ENCODE measurements at places on chromosomes 6 and 20.

DNA sequence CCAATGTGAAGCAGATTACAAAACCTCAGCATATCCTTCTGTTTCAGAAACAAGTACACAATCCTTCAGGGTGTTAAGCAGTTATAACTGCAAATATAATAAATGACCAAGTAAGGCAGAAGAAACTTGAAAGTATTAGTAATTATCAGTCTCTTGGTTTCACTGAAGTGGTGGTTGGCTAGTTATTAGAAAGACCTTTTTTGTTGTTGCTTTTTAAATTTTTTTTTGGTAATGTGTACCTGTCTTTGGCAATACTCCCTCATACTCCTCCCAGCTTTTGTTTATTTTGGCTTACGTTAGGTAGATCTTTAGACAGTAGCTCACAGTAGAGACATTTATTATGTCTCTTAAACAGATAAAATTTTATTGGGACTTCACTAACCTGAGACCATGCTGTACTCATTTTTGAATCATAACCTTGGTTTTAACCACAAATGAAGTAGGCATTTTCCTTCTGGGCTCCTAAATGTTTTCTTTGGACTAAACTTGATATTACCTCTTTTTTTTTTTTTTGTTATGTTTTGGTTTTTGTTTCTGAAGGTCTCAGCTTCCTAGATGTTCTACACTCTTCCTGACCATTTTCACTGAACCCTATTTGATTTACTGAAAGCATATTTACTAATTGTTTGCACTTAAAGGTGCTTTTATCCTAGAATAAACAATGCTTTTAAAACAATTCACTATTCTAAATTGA is 6.4 kb downstream of the CD2AP start:
- no peak for DNase-seq

DNA sequence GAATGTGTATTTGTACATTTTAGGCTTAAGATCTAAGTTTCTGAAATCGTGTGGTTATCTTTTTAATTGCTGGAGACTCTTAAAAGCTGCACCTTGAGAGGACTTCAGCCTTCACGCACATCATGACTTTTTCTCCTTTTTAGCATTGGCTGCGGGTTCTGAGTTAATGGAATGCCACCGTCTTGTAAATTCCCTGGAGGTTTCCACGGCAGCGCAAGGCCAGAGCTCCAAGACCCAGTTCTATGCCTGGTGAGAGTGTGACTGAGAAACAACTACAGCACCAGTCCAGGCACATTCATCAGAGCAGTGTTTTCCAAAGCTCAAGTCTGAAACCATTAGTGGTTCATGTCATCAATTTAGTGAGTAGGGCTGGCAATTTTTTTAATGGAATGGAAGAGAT is 23.0 kb downstream of the PRR18 start:
- DNase-seq: no peak

GRCh38 chr20:4867051-4867450 is 134.3 kb downstream of the SLC23A2 start:
- DNase-seq: no peak

- DNase-seq: no peak
Observed at GRCh38 chr6:167090171-167090570, 32.7 kb upstream of the CCR6 start.

DNA sequence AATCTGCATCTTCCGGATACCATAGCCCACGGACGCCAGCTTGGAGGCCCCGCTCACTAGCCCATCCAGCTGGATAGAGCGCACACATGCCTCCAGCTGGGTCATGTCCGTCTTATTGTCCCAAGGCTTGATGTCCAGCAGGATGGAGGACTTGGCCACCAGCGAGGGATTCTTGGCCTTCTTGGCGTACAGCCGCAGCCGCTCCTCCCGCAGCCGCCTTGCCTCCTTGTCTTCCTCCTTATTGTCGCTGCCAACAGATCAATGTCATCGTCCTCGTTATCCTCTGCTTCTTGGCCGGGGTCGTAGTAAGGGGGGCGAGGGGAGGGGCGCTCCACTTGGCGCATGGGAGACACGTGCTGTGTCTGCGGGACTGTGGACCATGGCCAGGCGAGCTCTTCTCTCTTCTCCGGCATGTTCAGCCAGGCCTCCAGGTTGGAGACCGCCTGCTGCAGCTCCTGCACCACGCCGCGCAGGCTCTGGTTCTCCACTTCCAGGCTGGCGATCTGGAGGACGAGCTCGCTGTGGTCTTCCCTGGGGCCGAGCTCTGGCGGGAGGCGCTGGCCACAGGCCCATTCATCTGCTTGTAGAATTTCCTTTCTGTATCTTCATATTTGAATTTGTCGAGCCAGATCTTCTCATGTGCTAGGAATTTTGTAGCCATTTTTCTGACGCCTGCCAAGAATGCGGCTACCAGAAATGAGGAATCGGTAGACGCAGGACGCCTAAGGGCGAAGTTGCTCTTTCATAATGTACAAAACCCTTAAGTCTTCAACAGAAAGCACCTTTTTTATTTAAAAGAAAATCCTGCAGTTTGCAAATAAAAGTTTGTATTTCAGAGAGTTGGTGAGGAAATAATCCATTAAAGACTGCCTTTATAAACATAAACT is 60.1 kb upstream of the PTPRK start:
- no peak for DNase-seq

GRCh38 chr20:14510341-14510740 is 172.9 kb upstream of the FLRT3 start:
- no peak for DNase-seq

DNA sequence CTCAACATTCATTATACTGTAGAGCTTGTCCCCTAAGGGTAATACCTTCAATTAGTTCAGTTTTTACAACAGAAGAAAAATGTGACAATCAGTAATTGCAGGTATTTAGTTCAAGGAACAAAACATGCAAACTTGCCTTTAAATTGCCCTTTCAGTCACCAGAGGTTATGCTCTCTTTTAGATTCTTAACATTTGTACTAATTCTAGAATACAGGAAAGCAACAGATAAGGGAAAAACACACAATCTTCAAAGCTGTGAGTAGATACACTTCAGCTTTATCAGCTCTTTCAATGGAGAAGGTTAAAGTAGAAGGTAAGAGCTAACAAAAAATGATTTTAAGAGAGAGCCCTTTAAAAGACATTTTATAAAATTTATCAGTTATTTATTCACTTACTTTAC is 173.1 kb downstream of the HS3ST5 start:
- no peak for DNase-seq

- DNase-seq: no peak
Observed at GRCh38 chr20:53981752-53982437, 88.5 kb downstream of the BCAS1 start.

DNA sequence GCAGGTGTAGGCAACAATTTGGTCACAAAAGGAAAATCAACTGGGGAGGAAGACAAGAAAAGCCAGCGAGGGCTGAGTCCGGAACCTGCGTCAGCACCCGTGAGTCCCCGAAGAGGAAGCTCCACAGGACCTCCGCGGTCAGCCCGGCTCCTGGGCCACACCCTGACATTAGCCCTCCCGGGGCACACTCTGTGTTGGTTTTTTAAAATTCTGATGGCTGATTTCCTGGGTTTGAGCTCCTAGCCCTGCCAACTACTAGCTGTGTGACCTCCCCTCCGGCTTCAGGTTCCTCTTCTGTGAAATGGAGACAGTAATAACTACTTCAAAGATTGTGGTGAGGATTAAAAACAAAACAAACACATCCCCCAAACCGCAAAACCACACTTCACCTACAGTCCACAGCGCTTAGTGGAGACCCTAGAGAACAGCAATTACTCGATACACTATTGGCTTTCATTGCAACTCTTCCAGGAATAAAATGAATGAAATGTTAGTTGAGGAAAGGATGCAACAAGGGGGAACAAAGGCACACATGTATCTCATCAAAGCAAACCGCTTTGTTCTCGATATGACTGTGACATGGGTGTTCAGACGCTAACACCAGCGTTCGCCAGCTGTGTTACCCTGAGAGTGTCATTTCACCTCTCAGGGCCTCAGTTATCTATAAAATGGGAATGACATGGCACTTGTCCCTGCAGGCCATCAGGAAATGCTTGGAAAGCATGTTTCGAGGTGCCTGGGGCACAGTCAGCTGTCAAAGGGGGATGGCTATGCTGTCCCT is 985 bp downstream of the ZBP1 start:
- peak; percentile 85 for DNase-seq

DNA sequence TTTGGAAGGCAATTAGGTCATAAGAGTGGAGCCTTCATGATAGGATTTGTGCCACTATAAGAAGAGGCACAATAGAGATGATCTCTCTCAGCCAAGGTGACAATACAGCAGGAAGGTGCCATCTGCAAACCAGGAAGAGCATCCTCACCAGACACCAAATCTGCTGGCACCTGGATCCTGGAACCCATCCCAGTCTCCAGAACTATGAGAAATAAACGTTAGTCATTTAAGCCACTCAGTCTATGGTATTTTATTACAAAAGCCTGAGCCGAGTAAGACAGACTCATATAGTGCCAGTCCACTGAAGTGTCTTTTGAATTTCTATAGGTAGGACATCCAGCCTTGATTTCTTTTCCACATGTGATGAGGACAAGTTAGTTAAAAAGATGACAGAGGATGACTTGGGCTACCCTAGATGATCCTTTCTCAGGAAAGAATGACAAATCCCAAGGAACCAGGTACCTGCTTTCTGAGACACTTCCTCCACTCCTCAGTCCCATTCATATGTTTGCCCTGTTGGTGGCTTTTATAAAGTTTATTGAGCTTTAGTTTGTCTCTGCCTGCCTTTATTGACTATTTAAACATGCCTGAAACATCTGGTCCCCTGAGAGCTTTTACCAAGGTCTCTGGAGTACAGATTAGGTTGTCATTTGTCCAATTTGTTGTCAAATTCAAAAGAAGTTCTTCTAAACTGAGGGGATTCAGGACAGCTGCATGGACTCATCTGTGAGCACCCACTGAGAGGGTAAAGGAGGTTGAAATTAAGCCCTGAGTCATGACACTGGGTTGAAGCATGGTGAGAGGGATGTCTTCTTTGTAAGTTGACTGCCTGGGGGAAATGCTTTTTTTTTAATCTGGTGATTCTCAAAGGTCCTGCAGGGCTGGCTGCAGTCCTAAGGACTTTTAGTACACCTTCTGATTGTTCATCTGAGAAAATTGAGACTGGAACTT is 165.0 kb upstream of the PLCB4 start:
- DNase-seq: no peak

- peak; percentile 81 for DNase-seq
Observed at GRCh38 chr20:57397693-57398108, 6.5 kb downstream of the RBM38 start.

- no peak for DNase-seq
Observed at GRCh38 chr20:24011282-24011681, 22.7 kb upstream of the GGTLC1 start.

GRCh38 chr6:91509039-91509438 is 922.2 kb upstream of the MAP3K7 start:
- no peak for DNase-seq

DNA sequence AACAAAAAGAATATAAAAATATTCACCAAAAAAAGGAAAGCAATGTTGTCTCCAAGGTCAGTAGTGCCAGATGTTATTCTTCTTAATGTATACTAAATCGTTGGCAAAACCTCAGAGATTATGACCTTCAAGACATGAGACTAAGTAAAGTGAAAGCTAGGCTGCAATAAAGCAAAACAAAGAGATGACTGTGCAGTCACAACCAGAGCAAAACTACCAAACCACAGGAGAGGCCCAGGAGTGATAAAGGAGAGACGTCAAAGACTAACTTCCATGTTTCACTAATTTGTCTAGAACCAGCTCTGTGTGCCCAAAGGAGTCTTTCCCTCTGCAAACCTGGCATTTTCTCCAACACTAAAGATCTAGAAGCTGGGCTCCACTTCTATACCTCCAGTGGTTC is 155.9 kb upstream of the POU3F2 start:
- no peak for DNase-seq

DNA sequence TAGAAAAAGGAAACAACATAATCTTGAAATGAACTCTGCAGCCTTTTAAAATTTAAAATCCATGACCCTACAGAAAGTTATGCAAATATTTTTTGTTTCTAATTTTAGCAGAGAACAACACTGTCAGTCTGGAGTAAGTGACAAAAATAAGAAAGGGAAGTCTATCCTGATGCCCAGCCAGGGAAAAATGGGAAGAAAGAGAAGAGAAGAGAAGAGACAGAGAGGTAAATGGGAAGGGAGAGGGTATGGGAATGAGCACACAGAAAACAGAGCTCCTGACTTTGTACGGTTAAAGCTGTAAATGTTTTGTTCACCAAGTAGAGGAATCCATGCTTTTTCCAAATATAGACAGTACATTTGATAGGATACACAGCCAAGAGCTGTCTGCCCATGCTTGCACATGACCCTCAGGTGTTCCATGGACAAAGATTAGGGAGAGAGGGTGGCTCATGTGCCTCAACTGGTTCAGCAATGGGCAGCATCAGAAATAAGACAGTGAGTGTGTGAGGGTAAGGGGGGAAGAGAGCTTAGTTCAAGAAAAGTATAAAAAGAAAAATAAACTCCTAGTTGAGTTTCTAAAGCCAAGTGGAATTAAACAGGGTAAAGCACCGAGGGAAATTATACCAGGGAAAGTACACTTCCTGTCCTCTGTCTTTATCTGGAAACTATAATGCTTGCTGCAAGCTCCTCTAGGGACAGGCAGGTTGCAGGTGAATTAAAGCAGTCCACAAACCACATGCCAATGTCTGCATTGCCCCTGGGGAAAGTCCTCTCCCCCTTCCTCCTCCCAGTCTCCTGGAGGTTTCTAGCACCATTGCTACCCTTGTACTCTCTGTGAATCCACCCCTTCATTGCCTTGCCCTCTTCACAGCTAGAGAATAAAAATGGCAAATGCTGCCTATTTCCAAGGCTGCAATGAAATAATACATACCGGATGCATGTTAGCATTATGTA is 30.0 kb downstream of the MAP3K5 start:
- no peak for DNase-seq

- no peak for DNase-seq
Observed at GRCh38 chr20:48877304-48877703, 44.2 kb upstream of the ARFGEF2 start.

DNA sequence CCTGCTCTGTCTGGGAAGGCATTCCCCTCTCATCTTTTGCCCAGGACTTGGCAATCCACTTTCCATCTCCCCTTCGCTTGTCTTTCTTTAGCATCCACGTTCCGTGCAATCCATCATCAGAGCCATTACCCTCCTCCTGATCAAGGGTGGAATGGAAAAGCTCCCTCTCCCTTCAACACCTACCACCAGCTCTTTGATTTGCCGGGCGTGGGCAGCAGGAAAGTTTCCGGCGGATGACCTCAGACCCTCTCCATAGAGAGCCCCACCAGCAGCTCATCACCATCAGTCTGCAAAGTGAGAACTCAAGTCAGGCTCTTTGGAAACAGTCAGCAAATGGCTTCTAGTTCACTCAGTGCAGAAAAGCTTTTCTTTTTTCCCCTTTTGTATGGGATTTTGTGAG is 76.2 kb downstream of the TSHZ2 start:
- no peak for DNase-seq

- DNase-seq: no peak
Observed at GRCh38 chr6:29045075-29045474, at the start of gene OR2W1. Gene OR2W1, minus strand, starts transcription at chr6:29045175. Its CDS starts 0 bp downstream, at chr6:29045175.

- DNase-seq: no peak
Observed at GRCh38 chr6:2247664-2248063, 2.3 kb upstream of the GMDS start.
